GM04503 (cell line): ENCODE measurements at places on chromosomes 7 and 10.

- DNase-seq: no peak
These were observed at the start of gene GRM3 for GRCh38 chr7:86643561-86644281. Gene GRM3, plus strand, starts transcription at chr7:86643909. Its CDS starts 121,237 bp downstream, at chr7:86765146.

- DNase-seq: no peak
These were observed 186.1 kb downstream of the BMPER start for GRCh38 chr7:34091321-34091917.

- DNase-seq: no peak
These were observed 99.6 kb upstream of the NPS start for GRCh38 chr10:127449490-127449889.

DNA sequence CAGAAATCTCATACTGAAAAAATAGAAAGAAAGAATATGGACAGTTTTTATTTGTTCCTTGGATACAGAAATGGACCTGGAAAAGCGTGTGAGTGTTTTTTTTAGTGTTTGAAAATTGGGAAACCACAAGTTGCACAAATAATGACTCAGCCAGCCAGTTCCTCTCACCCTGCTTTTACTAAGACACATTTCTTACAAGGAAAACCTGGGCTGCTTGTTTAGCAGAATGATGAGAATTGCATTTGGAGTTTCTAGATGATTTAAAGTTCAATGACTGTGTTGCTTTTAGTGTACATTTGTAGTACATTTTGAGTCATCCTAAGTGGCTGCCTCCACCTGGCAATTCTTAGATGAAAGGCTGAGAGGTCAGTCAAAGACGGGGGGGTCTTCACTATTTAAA is 218.7 kb downstream of the ABCA13 start:
- DNase-seq: peak; percentile 3

DNA sequence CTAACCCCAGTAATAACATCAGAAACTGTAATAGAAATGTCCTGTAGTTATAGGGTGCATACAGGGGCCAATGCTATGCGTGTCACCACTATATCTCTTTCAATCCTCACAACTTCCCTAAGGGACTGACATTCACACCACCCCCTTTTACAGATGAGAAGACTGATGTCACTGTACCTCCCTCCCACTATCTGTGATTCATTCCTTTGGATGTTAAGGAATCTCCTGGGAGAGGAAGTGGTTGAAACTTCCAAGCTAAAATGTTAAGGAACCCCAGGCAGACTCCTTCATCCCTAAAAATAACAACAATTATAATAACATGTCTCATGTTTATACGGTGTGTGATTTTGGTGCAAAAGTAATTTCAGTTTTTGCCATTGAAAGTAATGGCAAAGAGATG is 5.4 kb downstream of the COL13A1 start:
- DNase-seq: peak; percentile 77

- DNase-seq: no peak
These were observed 21.3 kb downstream of the CCDC3 start for GRCh38 chr10:12980102-12980661.

GRCh38 chr10:66349076-66349475 is 576.8 kb upstream of the LRRTM3 start:
- DNase-seq: no peak

DNA sequence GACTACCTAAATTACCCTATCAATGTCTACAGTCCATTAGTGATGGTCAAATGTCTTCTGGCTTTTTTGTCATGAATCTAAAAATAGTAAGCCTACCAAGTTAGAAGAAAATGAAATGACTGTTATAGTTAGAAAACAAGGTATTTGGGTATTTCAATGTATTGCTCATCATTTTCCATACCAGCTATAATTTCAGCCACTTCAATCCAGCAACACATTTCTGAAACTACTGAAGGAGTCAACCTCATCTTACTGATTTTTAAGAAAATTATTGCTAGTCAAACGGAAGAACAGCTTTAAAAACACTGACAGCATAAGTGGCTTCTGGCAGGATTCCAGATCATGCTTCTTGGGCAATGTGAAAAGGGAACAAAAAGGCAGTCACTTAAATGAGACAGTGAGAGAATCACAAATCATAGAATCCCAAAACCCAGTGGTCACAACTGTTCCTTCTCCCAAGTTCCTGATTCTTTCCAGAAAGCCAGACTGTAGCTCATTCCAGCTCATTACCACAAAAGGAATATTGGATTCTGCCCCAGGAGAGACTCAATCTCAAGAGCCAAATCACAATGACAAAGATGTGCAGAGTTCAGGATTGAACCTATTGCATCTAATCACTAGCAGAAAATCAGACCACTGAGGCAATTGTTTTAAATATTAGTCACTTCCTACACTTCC is 61.2 kb upstream of the LRRN3 start:
- no peak for DNase-seq

DNA sequence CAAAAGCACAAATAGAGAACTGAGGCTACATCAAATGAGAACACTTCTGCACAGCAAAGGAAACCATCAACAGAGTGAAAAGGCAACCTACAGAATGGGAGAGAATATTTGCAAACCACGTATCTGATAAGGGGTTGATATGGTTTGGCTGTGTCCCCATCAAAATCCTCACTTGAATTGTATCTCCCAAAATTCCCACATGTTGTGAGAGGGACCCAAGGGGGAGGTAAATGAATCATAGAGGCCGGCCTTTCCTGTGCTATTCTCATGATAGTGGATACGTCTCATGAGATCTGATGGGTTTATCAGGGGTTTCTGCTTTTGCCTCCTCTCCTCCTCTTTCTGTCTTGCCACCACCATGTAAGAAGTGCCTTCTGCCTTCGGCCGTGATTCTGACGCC is 120.6 kb upstream of the FRMD4A start:
- DNase-seq: no peak

DNA sequence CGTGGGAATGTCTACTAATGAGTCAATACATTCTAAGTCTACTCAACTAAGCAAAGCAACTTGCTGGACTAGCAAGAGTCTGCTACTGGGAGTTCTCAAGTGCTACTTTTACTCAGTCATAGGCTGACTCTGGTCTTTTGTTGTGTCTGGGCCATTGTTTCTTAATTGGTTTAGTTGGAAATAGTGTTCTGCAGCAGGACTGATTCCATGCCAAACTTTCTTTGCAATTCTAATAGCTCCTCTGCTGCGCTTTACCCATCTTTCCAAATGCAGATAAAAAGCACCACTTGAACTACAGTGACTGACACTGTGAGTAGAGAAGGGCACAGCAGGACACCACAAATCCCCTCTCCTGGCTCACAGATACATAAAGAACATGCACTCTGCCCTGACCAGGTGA is 125.7 kb downstream of the CD36 start:
- DNase-seq: no peak

GRCh38 chr7:44569959-44570358 is 3.7 kb downstream of the DDX56 start:
- DNase-seq: no peak

DNA sequence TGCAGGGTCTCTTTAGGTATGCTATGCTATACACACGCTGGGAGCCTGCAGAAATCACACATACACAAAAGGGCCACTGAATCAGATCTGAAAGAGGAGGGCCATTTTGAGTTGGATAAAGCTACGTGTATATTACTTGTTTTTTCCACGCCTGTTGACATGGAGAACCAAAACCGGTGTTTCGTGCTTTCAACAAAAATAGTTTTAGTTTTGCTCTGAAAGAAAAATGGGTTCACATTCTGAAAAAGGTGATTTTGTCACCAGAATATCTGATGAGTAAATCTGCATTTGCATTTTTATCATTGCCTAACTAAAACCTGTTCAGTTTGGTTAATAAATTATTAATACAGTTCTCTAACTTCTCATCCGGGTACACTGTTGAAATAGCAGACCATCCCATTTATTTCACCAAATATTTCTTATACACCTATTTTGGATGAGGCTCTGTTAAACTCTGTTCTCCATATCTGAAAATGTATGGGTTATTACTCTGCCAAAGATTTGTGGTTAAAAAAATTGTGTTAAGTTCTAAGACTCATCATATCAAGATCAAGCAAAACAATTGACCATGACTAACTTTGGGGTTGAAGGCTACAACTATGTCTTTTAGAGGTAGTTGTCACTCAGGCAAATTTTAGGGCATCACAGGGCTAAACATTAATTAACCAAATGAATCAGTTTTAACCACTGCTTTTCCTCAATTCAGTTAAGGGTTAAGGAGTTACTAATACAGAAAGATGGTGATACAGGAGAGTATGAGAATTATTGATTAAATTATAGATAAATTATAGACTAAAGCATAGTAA is 101.2 kb upstream of the RPA3 start:
- no peak for DNase-seq

DNA sequence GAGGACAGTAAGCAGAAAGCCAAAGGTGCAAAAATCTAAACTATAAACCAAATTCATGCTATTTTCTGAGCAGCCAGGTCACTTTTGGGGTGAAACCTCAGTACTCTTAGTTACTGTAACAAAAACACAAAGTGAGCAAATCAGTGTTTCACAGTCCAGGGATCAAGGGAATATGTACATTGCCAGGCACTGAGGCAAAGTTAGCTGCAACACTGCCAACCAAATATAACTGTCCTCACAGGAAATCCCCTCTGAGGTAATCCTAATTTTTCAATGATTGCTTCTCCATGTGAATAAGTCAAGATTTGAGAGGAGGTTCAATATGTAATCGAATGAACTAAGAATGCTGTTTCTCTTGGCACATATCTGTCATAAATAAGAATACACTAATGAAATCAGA is 229.7 kb downstream of the TSPAN12 start:
- no peak for DNase-seq

DNA sequence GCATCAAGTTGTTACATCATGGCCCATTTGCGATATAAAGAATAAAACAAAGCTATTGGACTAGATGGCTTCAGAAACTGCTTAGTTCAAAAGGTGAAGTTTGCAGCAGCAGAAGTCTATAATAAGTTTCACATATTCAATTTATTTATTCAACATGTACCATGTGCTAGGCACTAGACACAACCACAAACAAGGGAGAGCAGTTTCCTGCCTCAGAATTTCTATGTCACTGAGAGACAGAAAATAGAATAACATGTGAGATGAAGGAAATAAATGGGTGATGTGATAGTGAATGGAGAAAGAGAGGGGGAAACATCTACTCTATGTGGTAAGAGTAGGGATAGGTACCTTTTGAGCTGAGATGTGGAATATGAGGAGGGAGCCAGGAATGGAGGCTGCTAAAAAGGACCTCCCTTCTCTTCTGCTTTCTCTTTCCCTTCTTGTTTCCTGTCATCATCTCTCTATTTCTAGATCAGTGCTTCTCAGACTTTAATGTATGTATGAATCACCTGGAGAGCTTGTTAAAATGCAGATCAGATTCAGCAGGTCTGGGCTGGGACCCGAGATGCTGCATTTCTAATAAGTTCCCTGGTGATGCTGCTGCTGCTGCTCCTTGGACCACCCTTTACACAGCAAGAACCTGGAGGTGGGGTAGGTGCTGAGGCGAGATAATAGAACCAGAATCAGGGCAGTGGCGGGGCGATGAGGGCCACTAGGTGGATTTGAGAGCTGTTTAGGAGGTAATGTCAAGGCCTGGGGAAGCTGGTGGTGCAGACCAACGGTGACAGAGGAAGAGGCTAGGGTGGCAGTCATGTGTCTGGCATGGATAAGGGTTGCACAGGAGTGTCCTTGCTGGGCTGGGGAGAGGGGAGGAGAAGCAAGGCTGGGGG is 13.7 kb upstream of the INMT start:
- no peak for DNase-seq

DNA sequence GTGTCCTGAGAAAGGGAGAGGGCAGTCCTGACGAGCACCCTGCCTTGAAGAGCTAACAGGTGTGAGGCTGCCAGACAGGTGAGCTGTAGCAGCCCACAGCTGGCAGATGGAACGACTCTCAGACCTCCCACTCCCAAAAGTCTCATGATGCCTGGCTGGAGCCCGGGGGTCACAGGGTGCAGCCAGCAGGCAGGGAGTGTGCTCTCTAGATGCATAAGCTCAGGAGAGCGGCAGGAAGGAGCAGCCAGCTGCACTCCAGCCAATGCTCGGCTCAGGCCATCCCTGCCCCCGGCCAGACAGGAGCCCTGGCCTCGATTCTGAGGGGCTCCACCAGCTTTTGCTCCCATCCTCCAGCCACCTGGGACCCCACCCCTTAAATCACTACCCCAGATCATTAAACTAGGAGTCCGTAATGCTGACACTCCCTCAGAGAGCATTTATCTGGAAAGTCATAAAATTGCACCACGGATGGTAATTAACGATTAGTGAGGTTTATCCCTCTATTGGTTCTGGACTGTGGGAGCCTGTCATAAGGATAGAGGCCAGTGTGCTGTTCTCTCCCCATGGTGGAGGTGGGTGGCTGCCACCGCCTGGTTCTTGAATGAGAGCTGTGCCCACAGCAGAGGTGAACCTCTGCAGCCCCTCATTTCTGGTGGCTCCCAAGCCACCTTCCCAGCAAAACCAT is 63.5 kb upstream of the ZMIZ1 start:
- DNase-seq: no peak

- DNase-seq: no peak
These were observed 20.7 kb downstream of the ZMIZ2 start for GRCh38 chr7:44769376-44769775.

GRCh38 chr10:114311023-114311422 is 72.0 kb downstream of the VWA2 start:
- DNase-seq: no peak

DNA sequence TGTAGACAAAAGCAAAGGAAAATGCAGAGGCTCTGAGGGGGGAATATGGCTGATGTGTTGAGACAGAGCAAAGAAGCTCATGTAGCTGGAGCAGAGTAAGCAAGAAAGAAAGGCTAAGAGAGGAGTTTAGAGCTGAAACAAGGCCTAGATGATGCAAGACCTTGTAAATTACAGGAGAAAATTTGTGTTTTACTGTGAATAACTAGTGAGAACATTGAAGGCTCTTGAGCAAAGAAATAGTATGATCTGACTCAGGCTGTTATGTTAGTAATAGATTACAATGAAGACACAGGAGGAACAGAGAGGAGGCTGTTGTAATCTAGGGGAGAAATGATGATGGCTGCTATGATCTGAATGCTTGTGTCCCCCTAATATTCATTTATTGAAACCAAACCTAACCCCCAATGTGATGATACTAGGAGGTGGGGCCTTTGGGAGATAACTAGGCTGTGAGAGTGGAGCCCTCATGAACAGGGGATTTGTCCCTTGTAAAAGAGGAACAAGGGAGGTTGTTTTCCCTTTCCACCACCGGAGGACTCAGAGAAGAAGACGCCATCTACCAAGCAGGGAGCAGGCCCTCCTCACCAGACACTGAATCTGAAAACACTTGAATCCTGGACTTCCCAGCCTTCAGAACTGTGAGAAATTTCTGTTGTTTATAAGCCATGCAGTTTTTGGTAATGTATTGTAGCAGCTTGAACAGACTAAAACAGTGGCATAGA is 394.9 kb downstream of the HTR7 start:
- DNase-seq: no peak

DNA sequence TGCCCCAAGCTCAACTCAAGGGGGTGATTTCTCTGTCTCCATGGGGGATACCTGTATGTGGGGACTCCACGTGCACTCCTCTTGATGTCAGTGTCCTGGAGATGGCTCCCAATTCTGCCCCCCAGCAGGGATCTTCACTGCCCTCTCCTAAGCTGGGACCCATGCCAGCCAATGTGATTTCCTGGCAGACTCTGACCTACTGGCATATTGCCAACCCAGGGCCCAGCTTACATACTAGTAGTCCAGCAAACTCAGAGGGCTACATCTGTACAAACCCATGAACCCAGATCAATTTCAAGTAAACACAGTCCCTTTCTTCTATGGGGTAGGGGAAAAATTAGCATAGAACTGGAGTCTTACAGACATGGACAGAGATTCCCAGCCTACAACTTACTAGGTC is 26.2 kb upstream of the BMPR1A start:
- DNase-seq: no peak

GRCh38 chr7:38702002-38702535 is 70.9 kb upstream of the AMPH start:
- DNase-seq: no peak
